Activated T-cell treated with anti-CD3 and anti-CD28 coated beads, Interleukin-2, amount 50 U/mL, for 4 hours (primary cell): ENCODE measurements at places on chromosomes 16 and 17.

GRCh38 chr17:5536866-5537650, 47.3 kb downstream of the NLRP1 start:
- no peak for DNase-seq

DNA sequence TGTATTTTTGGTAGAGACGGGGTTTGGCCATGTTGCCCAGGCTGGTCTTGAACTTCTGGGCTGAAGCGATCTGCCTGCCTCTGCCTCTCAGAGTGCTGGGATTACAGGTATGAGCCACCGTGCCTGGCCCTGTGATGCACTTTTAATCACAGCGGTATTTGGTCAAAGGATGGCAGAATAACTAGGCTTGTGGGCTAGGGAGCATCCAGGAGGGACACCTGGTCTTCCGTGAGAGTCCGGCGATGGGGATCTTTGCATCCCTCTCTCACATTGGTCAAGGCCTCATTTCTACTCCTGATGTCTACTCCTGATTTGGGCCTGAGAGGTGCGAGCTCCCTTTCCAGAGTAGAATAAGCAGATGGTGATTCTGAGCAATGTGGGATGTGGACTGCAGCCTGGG, 257.9 kb upstream of the CACNG5 start:
- DNase-seq: no peak

DNA sequence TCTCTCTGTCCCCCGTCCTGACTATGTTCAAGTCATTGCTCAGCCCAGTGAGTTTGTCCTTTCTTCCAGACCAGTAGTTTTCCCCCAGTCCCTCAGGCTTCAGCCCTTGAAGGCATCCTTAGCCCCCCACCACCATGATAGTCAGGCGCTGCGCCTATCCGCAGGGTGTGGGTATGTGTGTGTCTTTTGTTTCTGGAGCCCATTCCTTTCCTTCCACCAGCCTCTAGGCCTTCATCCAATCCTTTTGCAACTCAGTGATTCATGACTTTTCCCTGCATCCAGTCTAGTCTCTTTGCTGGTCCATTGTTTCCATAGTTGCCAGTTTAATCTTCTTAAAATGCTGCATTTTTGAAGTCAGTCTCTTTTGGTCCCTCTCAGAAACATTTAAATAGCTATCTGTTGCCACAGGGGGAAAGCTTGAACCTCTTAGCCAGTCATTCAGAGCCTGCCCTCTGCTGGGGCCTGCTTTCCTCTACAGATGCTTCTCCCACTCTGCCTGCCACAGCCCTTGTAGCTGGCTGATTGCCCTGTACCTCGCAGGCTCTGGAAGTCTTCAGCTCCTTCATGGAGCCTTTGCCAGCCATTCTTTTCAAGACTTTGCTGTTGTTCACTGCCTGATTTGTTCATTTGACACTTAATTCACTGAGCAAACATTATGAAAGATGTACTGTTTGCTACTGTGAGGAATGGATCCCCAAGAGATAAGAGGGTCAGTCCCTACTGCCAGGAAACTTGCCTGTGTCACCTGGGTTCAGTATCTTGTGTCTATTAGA, 55.9 kb upstream of the ADCY7 start:
- peak; percentile 50 for DNase-seq

- no peak for DNase-seq
Measured at GRCh38 chr17:42852351-42852750, 1.4 kb downstream of the AOC3 start.

GRCh38 chr16:424623-425081, 797 bp upstream of the RAB11FIP3 start:
- no peak for DNase-seq

- no peak for DNase-seq
Measured at GRCh38 chr17:59785091-59785799, 77.8 kb downstream of the VMP1 start.

DNA sequence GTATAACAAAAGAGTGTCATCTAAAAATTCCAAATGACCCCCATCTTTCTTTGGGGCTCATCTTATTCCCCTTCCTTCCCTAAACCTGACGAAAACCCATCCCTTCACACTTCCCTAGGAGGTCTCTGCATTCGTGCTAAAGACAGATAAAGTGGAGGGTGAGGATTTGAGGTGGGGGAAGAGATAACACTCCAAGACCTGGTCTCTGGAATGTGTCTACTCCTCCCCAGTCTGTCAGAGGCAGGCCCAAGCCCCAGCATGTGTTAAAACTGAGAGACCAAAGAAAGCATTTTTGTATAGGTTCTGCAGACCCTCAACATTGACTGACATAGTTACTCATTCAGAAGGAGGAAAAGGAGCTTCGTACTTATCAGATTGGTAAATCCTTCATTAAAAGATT, 11.0 kb upstream of the LHX1 start:
- no peak for DNase-seq

DNA sequence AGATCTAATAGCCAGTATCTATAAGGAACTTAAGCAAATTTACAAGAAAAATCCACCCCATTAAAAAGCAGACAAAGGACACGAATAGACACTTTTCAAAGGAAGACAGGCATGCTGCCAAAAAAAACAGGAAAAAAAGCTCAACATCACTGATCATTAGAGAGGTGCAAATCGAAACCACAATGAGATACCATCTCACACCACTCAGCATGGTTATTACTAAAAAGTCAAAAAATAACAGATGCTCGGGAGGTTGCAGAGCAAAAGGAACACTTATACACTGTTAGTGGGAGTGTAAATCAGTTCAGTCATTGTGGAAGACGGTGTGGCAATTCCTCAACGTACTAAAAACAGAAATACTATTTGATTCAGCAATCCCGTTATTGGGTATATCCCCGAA, 9.6 kb downstream of the STX8 start:
- DNase-seq: no peak

DNA sequence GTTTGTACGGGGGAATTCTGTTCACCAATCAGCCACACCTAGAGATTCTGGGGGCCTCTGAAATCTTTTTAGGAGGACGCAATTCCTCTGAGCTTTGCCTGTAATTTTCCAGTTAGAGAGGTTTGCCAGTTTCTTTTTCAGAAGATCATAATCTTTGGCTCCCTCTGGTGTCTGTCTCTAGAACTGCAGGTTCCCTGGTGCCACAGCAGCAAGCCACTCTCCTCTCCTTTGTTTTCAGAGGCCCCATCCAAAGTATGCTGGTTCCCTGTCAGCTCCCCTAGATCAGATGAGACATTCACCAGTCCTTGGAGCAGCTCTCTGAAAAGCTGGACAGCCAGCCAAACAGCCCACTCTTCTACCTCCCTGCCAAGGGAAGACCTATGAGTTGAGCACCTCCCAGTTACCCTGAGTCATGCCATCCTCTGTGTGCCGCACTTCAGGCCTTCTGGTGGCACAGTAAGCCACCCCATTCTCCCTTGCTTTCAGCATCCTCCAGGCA, 36.1 kb downstream of the RNF112 start:
- peak; percentile 71 for DNase-seq

DNA sequence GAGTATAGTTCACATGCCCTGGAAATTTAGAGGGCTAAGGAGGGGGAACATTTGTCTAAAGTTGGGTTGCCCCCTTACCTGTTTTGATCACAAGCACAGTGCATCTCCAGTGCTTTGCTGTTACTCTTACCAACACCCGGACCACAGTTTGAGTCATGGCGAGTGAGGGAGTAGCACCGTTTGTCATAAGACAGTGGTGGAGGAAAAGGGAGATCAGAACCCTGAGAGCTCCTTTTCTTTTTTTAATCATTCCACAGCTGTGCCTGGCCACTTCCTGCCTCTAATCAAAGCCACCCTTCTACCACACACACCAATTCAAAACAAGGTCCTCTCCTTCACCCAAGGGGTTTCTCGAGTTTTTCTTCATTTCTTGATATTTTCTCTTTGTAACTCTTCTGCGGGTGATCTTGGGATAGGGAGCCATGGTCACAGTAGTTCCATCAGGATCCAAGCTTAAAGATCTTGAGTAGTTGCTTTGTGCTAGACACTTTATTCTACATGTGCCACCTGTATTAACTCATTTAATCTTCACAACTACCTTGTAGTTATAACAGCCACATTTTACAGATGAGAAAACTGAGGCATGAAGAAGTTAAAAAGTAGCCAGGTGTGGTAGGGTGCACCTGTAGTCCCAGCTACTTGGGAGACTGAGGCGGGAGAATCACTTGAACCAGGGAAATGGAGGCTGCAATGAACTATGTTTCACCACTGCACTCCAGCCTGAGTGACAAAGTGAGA, 5.0 kb upstream of the MYL4 start:
- peak; percentile 37 for DNase-seq

DNA sequence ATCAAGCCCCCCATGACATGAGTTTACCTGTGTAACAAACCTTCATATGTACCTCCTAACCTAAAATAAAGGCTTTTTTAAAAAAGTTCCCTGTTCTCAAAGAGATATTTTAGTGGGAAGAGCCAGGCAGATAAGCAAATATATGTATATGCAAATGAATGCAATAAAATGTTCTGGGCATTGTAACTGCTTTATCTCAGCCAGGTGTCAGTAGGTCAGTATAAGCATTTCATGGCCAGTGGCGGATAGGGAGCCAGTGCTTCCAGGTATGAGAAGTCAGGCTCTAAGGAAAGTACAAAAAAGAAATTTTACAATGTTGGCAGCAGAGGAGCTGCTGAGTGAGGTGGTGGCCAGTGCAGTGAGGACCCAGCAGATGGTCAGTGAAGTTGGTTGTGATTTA, 53.9 kb downstream of the TNRC6C start:
- DNase-seq: no peak

- no peak for DNase-seq
Measured at GRCh38 chr17:35491417-35491816, 42.9 kb upstream of the SLFN13 start.

GRCh38 chr16:307691-308312, 24.8 kb downstream of the PDIA2 start:
- no peak for DNase-seq

- no peak for DNase-seq
Measured at GRCh38 chr17:41772586-41773189, 13.8 kb downstream of the JUP start.
